SHP77 treated with DMSO at 0.1 percent for 48 hours (cell line): ENCODE measurements at places on chromosomes 2 and 18.

DNA sequence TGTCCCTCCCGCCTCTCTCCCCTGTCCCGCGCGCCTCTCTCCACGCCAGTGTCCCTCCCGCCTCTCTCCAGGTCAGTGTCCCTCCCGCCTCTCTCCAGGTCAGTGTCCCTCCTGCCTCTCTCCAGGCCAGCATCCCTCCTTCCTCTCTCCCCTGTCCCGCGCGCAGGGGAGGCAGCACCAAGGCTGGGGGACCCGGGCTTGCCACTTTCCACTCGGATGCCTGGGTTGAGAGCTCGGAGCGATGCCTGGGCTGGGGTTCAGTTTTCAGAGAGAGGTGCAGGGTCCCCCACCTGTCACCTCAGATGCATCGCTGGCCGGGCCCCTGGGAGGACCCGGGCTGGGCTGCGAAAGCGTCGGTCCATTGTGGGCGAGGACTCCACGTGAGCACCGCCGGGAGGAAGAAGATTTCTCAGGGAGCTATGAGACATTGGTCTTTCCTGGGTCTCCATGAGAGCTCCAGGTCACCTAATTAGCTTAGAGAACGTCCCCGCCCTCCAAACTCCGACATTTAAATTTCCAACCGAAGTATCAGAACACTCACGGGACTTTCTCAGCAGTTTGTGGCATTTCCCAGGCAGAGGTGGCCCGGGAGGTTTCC lies 2.1 kb downstream of the FBLN7 start:
- no peak for DNase-seq

DNA sequence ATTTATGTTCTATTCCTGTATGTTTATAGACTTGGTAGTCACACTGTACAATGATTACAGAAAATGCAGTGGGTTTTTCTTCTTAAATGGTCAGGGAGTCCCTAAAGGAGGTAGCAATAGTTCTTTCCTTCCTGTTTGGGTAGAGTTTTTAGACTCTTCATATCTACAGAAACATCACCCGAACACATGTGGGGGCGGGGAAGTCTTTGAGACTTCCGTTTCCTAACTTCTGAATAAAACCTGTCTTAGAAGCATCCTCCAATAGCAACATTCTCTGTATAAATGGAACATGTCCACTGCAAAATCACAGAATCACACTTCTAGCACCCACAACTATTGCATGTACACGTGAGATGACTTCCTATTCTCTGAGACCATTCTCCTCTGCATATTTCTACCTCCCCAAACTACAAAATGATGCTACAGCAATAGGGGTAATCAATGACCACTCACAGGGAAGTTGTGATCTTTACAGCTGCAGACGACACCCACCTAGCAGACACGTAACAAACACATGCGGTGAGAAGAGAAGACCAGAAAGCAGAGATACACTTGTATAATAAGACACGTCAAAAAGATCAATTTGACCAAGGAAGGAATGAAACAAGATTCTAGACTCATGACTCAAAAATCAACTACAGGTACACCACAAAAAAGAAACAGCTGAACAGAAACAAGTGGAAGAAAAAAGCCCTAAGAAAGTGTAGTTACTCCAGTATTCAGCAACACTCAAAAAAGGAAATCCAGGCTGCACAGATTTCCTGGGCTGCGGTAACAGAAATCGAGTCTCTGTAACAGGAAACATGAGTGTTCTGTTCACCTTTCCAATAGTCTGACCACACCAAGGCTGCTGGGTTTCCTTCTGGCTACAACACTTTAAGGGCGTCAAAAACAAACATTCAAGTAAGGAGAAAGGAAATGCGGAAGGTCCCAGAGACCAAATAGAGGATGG lies 120.4 kb downstream of the ZNF516 start:
- DNase-seq = no peak

GRCh38 chr2:54083021-54083420 lies 32.4 kb upstream of the ACYP2 start:
- no peak for DNase-seq

- no peak for DNase-seq
These were observed 29.2 kb upstream of the UXS1 start for GRCh38 chr2:106223347-106223746.

DNA sequence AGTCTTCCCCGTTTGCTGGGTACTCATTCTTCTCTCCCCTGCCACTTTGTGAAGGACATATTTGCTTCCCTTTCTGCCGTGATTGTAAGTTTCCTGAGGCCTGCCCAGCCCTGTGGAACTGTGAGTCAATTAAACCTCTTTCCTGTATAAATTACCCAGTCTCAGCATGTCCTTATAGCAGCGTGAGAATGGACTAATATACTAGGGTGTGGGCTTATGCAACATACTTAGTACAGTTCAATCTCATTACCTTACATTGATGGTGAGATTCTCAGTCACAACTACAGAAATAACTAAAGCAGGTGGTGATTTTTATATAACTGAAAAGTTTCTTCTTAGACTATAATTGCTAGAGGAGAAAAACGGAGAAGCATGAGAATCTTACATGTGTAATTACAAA lies 237.9 kb upstream of the MMADHC start:
- DNase-seq = no peak

GRCh38 chr2:158127380-158127804 lies 25.7 kb downstream of the UPP2 start:
- DNase-seq = no peak

DNA sequence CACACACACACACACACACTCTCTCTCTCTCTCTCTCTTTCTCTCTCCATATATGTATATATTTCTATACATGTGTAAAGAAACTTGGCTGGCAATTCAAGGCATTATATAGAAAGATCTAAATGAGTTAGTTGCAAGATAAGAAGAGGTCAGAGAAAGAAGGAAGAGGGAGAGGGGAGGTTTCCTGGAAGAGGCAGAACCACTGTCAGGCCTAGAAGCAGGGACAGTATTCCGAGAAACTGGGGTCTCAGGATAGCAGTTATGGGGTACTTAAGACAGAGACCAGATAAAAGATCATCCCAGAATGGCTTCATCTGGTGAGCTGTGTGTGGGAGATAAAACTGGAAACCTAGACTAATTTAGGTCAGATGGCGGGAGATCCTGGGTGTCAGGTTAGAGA lies 180.8 kb downstream of the CAMKMT start:
- no peak for DNase-seq

GRCh38 chr2:118841828-118842461 lies 5.5 kb downstream of the EN1 start:
- no peak for DNase-seq
